GM18507 (cell line): ENCODE measurements at places on chromosomes 16 and 17.

DNA sequence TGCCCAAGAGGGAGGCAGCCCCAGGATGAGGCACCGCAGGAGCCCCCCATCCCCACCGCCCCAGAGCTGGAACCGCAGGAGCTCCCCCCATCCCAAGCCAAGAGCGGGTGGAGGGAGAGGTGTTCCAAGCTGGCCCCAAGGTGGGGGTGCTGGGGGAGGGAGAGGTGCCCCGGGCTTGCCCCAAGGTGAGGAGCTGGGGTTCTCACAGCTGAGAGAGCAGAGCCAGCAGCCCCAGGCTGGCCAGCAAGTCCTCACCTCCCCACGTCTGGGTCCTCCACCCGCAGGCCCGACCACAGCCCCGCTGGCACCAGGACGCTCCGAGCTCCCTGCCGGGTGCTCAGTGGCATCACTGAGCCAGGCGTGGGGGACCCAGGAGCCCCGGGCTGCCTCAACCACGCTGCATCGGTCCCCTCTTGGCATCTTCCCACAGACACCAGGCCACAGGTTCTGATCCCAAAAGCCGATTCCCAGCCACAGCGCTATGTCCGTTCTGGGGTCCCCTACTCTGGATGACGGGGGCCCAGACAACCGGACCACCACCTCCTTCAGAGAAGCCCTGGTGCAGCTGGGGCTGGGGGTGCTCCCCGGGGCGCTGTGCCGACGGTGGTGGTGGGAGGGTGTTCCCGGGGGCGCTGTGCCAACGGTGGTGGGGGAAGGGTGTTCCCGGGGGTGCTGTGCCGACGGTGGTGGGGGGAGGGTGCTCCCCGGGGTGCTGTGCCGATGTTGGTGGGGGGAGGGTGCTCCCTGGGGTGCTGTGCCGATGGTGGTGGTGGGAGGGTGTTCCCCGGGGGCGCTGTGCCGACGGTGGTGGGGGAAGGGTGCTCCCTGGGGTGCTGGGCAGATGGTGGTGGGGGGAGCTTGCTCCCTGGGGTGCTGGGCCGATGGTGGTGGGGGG lies 15.4 kb upstream of the WDR45B start:
- DNase-seq, result no peak

DNA sequence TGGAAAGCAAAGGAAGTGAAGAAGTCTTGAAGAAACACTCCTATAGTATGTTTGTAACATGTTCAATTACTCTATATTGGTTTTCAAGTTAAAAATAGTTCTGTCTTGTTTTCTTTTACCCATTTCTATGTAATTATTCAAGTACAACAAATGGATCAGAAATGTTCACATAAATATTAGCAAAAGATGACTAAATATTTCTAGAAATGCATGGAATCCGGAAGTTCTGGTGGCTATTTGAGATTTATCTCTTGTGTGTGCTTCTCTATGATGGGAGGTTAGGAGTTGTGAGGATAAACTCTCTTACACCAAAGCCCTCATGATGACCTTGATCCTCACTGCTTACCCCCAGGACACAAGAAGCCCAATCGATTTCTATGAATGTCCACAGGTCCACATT lies 237.5 kb downstream of the CDH8 start:
- no peak for DNase-seq

DNA sequence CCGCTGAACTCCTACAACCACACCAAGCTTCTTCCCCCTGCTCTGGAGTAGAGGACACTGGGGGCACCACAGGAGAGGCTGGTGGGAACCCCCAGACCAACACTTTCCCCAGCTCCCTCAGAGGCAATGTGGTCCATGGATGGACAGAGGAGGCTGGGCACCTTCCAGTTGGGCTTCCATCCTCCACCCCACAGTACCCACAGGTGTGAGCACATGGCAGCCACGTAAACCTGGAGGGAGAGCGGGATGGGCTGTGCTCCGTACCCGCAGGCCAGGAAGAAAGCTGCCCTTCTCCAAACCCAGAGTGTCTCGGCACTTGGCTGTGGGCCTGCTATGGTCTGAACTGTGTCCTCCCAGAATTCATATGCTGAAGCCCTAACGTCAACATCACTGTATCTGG lies 1.7 kb downstream of the SGSH start:
- DNase-seq, result no peak

DNA sequence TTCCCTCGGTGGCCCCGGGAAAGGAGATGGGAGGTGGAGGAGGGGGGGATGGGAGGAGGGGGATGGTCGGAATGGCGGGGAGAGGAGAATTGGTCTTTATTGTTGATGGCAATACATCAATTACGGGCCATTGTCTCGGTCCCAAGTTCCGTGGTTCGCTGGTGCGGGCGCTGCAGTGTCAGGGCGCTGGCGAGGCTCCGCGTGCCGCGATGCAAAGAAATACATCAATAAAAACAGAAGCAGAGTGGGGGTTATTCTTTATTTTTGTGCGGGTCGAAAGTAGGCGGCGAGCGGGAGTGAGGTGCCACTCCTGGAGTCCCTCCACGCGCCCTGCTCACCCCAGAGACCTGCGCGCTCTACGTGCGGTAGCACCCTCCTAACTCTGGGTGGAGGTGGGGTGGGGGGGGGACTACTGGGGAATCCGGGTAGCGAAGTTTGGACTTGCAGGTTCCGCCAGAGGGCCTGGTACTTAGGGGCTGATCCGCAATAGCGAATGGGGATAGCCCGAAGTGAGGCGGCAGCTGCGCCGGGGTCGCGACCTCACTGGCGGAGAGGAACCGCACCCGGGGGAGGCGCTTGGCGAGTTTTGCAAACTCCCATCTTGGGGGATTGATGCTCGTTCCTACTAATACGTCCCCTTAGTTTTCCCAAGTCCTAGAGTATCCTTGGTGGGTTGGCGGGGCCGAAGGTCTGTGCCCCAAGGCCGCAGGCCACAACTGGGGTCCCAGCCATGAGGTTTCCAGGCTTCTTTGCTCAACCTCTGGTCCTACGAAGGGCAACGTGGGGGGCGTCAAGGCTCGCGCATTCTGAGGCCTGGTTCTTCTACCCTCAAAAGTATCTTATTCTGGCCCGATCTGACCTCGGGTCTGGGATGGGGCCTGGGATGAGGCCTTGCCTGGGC lies 3.5 kb upstream of the SALL1 start:
- DNase-seq, result no peak

DNA sequence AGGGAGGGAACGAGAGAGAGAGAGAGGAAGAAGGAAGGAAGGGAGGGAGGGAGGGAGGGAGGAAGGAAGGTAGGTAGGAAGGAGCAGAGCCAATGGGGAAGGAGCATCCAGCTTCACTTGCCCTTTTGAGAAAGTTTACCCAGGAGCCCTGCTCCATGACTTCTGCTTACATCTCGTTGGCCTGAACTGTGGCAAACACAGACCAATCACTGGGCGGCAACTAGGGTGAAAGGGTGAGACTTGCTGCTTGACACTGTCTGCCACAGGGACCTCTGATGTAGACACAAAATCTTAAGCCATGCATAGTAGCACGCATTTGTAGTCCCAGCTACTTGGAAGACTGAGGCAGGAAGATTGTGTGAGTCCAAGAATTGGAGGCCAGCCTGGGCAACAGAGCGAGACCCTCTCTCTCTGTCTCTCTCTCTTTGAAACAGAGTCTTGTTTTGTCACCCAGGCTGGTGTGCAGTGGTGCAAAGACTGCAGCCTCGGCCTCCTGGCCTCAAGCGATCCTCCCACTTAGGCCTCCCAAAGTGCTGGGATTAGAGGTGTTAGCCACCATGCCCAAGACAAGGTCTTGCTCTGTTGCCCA lies 19.5 kb upstream of the TUBG2 start:
- no peak for DNase-seq

- no peak for DNase-seq
These were observed 29.4 kb downstream of the C16orf87 start for GRCh38 chr16:46801428-46802049.

GRCh38 chr16:87581857-87582215 lies 20.5 kb upstream of the JPH3 start:
- DNase-seq, result no peak

- no peak for DNase-seq
These were observed 24.4 kb downstream of the ABCC12 start for GRCh38 chr16:48131201-48131935.

DNA sequence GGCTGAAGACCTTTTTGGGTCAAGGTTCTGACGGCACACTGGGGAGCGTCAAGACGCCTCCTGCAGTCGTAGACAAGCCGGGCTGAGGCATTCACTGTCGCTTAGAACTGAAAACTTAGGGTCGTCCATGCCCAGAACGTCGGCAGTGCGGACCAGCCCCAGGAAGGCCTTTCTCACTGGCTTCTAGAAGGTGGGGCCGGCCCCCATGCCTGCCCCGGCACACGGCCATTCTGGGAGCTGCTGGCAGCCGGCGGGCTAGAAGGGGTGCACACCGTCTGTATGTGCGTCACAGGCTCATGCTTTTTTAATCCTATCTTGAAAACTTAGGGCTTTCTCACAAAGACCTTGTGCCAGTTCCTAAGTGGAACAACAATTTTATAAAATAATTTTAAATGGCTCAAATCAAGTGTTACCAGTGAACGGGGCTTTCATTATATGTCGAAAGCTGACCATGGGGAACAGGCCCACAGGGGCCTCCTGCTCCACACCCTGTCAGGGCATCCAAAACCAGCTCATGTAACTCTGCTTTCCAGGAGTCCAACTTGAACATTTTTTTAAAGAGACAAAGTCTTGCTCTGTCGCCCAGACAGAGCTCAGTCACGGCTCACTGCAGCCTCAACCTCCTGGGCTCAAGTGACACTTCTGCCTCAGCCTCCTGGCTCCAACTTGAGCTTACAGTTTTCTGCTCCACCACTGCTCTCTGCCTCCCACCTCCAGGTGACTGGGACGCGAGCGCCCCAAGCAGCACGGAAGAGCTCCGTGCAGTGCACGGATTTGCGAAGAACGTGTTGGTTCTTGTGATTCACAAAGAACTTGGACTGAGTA lies 111.2 kb downstream of the ANKRD11 start:
- DNase-seq, result no peak

DNA sequence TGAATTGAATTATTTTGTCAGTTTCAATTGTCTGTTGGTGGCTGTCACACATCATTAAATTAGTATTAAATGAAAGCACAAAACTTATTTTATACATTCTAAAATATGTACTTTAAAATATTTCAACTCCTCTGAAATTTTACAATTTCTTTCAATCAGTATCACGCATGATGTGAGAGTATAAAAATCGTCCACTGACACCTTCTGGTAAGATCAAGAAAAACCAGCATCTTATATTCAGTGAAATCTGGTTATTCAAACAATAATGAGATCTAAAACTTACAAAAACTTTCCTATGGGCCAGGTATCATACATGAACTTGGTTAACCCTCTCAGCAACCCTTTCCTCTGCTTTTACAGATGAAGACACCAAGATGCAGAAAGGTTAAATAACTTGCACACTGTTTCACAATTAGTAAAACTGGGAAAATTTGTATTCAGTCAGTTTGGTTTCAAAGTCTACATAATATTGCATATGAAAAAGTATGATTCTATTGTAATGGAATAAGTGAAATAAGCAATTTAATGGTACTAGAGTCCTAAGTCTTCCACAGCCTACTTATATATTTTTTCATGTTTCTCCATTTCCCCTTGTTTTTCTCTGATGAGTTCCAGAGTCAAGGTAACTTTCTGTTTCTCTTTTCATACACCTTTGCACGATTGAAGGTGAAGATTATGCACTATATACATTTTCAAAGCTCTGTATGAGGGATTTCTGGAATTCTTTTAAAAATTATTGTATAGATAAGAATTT lies 58.7 kb downstream of the EFCAB5 start:
- DNase-seq, result no peak

GRCh38 chr17:27540318-27541101 lies 84.3 kb downstream of the KSR1 start:
- no peak for DNase-seq
